ENCODE measurements at places on chromosomes 5 and 9.

DNA sequence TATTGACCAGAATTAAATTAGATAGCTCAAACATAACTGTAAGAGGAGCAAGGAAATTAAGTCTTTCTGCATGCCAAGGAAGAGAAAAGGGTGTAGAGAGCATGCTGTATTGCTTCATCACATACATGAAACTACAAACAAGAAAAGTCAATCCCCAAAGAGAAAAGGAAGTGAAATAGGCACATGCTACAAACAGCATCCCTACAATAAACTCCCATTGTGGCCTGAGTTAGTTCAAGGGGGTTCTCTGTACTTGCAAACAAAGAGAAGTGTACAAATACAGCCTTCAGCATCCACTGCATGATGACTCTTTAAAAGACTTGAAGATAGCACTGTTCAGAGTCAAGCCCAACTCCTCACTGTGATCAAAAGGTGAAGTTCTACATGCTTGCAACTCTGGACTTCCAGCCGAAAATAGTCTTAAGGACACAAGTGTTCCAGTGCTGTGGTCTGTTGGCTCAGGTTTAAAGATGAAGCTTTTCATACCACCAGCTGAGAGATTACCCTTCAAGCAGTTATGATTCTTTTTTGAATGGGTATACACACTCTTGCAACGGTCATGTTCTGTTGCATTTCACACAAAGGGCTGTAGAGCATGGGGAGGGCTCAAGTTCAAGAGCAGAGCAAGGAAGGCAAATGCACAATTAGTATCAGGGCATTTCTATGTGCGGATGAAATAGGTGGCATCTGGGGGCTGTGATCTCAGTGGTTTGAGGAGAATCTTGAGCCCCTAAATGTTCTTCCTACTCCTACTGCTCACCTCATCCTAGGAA, 534.5 kb downstream of the EBF1 start:
- no peak for DNase-seq

DNA sequence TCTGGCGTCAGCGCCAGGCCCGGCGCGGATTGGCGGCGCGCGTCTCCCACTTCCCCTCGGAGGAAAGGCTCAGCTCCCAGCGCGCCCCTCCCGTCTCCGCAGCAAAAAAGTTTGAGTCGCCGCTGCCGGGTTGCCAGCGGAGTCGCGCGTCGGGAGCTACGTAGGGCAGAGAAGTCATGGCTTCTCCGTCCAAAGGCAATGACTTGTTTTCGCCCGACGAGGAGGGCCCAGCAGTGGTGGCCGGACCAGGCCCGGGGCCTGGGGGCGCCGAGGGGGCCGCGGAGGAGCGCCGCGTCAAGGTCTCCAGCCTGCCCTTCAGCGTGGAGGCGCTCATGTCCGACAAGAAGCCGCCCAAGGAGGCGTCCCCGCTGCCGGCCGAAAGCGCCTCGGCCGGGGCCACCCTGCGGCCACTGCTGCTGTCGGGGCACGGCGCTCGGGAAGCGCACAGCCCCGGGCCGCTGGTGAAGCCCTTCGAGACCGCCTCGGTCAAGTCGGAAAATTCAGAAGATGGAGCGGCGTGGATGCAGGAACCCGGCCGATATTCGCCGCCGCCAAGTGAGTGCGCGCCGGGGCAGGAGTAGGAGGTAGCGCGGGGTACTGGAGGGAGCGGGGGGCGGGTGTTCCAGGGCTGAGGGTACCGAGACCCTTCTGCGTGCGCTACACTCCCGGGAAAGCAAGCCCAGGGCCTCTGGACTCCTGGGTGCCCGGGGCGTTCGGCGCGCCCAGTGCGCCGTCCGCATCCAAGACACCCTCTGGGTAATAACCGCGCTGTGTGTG, at the start of gene MSX2:
MSX2 (plus strand) TSS at position 99 of the 777 bp plus-strand sequence; CDS start at position 177, 78 bp downstream.
- DNase-seq = peak; percentile 96

DNA sequence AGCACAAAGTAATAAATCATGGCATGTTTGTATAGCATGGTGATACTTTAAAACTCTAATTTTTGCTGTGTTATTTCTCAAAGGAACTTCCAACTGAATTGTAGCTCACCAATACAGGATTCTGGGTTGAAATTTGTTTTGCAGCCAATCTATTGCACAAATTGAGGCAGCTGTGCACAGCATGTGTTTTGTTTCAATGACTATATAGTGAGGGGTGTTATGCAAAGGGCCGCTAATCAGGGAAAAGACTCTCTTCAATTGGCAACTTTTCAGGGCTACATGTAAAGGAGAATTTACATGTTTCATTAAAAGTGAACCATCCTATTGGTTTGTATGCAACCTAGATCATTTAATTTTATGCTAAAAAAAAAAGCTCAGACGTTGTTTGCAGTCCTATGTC, 44.6 kb downstream of the PLPPR1 start:
- no peak for DNase-seq

- peak; percentile 33 for DNase-seq
Observed at GRCh38 chr9:16282216-16282615, 588.3 kb downstream of the BNC2 start.

DNA sequence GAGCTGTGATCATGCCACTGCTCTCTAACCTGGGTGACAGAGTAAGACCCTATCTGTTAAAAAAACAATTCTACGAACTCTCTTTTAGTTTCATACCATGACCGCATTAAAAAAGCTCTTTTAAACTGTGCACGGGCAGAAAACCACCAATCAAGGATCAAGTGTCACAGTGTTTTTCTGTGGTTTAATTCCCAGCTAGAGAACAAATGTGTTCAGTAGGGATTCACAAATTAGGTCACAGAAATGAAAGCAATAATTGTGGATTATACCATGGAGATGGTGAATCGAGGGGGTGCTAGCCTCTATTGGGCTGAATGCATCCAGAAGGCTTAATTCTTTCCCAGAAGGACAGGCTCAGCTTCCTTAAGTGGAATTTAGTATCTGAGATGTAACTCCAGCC, 79.1 kb downstream of the ATG10 start:
- no peak for DNase-seq

GRCh38 chr9:90547896-90548295, 94.7 kb downstream of the DIRAS2 start:
- no peak for DNase-seq

GRCh38 chr5:158026304-158027031, 167.5 kb upstream of the CLINT1 start:
- peak; percentile 10 for DNase-seq

- DNase-seq = no peak
Observed at GRCh38 chr9:104915753-104916152, 12.2 kb downstream of the ABCA1 start.

DNA sequence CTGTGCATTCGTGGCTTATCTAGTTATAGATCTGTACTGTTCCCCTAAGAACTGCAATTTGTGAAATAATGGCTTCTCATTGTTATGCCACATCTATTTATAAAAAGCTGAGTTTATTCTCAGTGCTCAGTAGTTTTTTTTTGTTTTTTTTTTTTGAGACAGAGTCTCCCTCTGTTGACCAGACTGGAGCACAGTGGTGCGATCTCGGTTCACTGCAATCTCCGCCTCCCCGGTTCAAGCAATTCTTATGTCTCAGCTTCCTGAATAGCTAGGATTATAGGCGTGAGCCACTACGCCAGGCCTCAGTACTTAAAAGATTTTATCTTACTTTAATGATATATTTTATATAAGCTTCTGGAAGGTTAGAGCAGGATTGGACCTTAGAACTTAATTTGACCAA, 19.0 kb downstream of the SEC61B start:
- DNase-seq = no peak

DNA sequence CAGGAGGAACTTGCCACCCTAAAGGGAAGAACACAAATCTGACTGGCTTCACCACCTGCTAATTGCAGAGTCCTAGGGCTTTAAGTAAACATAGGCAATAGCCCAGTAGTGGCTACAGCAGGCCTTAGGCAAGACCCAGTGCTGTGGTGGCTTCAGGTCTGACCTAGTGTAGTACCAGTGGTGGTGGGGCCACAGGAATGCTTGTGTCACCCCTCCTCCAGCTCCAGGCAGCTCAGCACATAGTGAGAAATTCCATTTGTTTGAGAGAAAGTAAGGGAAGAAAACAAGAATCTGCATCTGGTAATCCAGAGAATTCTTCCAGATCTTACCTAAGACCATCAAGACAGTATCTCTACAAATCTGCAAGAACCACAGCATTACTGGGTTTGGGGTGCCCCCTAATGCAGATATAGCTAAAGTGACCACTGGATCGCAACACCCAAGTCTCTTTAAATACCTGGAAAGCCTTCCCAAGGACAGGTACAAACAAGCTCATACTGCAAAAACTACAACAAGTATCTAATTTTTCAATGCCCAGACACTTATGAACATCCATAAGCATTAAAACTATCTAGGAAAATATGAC, 102.6 kb upstream of the TRPM3 start:
- peak; percentile 16 for DNase-seq

- no peak for DNase-seq
Observed at GRCh38 chr5:135076801-135077200, 42.8 kb upstream of the PITX1 start.

- peak; percentile 48 for DNase-seq
Observed at GRCh38 chr9:33320568-33321261, 30.4 kb downstream of the NFX1 start.

GRCh38 chr5:42583322-42583721, 160.1 kb downstream of the GHR start:
- peak; percentile 80 for DNase-seq

GRCh38 chr9:69574057-69574456, 98.1 kb downstream of the APBA1 start:
- DNase-seq = no peak

DNA sequence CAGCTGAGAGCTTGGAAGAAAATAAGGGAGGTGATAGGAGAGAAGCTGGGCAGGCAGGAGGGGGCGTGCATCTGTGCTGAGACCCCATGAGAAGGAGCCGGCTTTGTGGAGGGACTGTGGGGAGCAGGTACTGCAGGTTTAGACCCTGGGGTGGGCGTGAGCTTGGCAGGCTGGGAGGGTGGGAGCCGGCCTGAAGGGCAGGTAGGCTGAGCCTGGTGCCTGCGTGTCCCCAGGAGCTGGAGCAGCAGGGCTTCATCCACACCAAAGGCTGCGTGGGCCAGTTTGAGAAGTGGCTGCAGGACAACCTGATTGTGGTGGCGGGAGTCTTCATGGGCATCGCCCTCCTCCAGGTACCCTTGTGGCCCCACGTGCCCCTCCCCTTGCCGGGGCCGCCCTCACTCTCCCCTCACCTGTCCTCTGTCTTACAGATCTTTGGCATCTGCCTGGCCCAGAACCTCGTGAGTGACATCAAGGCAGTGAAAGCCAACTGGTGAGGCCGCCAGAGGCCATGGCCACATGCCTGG, 9.2 kb downstream of the TSPAN17 start:
- DNase-seq = no peak

- DNase-seq = no peak
Observed at GRCh38 chr5:64921386-64921785, 152.7 kb downstream of the CWC27 start.

DNA sequence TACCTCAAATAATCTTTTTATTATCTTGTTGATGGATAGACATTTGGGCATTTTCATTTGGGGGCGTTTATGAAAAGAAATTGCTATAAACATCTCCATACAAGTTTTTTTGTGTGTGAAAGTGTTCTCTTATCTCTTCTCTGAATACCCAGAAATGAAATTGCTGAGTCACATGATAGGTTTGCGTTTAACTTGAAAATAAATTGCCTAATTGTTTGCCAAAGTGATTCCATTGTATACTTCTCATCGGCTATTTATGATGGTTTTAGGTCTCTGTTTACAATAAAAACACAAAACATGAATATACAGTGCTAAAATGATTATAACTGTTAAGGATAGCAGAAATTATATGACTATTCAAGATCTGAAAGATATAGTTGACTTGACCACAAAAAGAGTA, 361.7 kb downstream of the TAF11L14 start:
- no peak for DNase-seq

GRCh38 chr5:170307575-170308465, 10.2 kb upstream of the LCP2 start:
- DNase-seq = peak; percentile 83

DNA sequence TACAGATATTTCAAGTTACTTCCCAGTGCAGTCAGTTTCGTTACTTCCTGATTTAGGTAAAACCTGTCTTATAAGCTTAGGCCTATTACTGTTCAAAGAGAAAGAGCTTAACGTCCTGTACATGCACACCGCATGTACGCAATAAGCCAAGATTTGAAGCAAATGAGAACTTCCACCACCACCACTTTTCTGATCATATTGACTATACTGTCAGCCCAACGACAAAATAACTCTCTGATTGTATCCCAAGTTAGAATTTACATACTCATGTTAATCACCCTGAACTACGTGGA, 5.1 kb downstream of the NFIB start:
- DNase-seq = no peak

GRCh38 chr5:9015260-9015936, 530.5 kb downstream of the SEMA5A start:
- DNase-seq = no peak

GRCh38 chr5:74633695-74634094, 6.8 kb downstream of the ENC1 start:
- no peak for DNase-seq

All from hepatocyte (in vitro differentiated cells).